ENCODE measurements at places on chromosomes 6 and 20.

DNA sequence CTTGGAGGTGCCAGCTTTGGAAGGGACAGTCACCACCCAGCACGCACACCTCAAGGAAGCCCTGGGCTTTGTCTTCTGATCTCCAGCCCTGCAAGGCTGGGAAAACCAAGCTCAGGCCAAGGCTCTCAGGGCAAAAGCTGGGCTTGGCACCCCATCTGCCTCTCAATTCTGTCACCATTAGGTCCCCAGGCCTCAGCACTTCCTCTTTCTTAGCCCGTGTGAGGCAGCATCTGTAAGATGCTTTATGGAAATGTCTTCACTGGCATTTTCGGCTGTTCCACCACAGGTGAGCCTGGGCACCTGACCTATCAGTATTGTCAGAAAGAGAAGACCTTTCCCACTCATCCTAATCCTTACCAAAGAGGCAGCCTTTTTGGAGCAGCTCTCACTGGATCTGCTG, 24.6 kb downstream of the GMEB2 start:
- no peak for DNase-seq

DNA sequence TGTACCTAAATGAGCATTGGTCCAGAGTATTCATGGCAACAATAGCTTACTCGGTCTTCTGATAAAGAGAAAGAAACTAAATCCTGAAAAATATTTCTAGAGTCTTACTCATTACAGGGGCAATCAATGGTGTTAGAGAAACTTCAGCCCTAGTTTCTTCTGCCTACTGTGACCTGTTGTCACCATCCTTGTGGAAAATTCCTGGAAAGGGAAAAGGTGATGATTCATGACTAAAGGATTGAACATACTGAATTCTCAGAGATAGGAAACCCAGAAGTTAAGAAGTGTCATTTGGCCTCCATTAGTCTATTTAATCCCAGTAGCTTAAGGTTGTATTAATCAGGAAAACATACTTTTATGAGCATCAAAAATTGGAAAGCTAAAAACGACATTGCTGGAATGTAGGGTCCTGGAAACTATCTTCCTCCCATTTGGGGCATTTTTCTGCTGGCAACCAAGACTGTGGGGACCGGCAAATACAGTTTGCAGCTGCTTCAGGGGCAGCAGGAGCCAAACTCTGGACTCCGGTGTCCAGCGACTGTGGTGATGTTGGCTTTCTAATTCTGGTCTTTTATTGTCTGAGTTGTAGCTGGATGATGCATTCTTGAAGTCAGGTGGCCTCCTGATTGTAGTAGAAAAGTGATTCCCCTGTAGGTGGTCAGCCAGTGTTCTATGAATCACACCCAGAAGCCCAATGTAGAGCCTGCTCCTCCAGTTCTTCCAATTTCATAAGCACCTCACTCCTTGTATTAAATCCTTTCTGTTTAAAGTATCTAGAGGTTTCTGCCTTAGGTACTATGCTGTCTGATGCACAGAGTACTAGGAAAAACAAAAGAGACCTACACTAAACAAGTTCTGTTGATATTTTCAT, 67.6 kb downstream of the LCA5 start:
- DNase-seq = no peak

DNA sequence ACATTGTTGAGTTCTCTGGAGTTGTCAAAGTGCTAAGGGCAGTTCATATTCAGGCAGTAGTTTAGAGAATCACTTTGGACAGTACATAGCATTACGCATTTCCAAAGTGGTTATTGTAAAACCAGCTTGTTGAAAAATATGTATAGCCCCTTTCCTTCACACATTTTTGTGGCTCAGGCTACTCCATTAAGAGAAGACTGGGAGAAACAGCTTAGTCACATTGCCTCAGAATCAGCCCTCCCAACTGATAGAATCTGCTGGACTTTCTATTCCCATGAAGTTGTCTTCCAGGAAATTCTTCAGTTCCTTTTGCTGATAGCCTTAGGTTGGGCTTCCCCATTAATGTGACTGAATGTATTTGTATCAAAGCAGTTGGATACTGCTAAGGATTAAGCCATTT, 39.5 kb upstream of the HDGFL1 start:
- DNase-seq = no peak

GRCh38 chr20:38728911-38729642, 4.8 kb downstream of the SLC32A1 start:
- DNase-seq = no peak

DNA sequence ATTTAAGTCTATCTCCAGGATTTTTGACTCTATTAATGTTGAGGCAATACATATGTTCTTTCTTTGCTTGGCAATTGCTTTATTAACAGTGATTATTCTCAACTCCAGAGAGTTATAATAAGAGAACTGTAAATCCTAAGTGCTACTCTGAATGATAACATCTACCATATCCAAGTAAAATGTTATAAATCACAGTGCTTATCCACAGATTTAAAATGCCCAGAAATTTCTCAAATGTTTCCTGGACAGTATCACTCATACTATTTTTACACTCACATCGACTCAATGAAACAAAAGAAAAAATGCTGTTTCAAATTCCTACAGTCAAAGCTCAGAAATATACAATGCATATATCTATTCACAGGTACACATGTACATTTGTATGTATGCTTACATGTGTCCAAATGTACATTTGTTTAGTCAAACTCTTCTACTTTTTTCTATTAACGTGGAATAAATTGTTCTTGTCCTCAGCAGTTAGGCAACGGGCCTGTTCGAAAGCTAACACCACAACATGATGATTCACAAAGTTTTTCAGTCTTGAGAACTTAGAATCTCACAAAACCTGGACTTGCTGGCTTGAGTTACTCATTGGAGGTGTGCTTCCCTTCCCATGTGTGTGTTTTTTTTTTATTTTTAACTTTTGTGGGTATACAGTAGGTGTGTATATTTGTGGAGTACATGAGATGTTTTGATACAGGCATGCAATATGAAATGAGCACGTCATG, 193.0 kb downstream of the GJA10 start:
- no peak for DNase-seq

DNA sequence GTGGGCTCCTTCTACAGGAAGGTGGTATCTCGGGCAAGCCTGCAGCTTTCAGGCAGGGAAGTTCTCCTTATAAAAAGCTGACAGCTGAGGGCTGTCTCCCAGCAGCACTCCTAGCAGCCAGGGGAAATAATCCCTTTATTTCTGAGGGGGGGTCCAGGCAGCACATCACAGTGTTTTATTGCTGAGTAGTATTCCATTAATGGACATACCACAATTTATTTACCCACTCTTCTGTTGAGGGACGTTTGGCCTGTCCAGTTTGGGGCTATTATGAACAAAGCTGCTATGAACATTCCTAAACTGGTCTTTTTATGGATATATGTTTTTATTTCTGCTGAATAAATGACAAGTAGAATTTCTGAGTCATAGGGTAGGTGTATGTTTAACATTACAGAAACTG, 20.0 kb upstream of the PHACTR2 start:
- no peak for DNase-seq

- DNase-seq = no peak
These were observed 32.8 kb upstream of the CEP85L start for GRCh38 chr6:118683881-118684872.

DNA sequence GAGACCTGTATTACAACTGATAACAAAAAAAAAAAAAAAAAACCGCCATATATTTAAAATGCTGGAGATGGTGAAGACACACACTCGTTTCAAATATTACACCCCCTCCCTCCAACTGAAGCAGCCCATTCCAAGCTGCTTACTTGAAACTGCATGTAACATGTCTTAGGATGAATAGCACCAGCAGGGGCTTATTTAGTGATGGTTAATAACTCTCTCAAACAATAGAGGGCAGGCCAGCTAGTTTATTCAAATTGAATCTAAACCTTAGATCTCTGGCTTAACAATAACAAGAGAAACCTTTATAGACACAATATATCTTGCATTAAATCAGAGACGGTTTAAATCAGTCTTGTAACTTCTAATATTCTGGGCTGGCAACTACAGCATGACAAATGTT, 9.3 kb upstream of the JPH2 start:
- DNase-seq = no peak

DNA sequence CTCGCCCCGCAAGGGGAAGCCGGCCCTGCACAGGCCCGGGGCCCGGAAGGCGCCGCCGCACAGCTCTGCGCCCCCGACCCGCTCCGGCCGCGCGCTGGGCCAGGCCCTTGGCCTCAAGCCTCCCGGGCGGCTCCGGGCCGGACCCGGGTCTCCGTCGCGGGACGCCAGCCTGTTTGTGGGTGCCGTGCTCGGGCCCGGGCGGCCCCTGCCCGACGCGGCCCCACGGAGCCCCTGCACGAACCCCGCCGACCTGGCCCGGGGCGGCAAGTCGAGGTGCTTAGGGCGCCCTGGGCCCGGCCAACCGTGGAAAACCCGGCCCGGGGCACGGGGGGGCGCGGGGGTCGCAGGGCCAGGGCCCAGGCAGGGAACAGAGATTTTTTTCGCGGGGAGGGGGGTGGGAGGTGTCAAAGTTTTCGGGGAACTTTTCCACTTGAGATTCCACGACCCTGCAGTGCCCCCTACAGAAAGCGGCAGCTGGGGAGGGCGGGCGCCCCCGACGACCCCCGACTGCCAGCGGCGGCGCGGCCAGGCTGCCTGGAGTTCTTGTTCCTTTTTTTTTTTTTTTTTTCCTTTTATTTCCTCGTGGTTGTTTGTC, 805 bp upstream of the STX16 start:
- DNase-seq = no peak

DNA sequence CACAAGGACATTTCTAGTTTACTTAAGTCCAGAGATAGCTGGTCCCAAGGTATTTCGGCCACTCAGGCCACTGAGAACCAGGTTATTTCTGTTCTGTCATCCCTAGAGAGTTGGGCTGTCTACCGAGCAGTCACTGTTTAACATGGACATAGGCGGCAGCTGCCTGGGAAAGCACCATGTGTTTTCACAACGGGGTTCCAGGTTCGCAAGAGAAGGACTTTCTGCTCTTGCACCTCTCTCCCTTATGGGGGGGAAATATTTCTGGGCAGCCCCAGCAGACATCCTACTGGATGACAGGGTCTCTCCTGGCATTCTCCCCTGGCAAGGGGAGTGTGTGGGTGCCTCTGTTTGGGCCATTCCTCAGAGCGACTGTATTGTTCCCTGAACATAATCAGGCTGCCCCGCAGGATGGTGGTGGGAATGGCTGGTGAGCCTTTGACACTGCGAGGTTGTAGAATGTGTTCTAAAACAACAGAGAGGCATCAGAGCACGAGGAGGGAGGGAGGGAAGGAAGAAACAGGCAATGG, 64.4 kb upstream of the DUSP22 start:
- no peak for DNase-seq

GRCh38 chr6:116511424-116512110, at the start of gene CALHM5:
Gene CALHM5, plus strand, starts transcription at chr6:116511639. Its CDS starts 58 bp downstream, at chr6:116511697.
- no peak for DNase-seq

GRCh38 chr6:52499026-52499425, 77.8 kb downstream of the TRAM2 start:
- no peak for DNase-seq

GRCh38 chr6:46002264-46002663, 13.4 kb downstream of the CLIC5 start:
- no peak for DNase-seq

GRCh38 chr20:34311118-34312023, 8.2 kb upstream of the AHCY start:
- no peak for DNase-seq

GRCh38 chr20:3312940-3313682, 74.1 kb upstream of the SLC4A11 start:
- DNase-seq = no peak

GRCh38 chr6:63372951-63373533, 53.3 kb upstream of the LGSN start:
- no peak for DNase-seq

DNA sequence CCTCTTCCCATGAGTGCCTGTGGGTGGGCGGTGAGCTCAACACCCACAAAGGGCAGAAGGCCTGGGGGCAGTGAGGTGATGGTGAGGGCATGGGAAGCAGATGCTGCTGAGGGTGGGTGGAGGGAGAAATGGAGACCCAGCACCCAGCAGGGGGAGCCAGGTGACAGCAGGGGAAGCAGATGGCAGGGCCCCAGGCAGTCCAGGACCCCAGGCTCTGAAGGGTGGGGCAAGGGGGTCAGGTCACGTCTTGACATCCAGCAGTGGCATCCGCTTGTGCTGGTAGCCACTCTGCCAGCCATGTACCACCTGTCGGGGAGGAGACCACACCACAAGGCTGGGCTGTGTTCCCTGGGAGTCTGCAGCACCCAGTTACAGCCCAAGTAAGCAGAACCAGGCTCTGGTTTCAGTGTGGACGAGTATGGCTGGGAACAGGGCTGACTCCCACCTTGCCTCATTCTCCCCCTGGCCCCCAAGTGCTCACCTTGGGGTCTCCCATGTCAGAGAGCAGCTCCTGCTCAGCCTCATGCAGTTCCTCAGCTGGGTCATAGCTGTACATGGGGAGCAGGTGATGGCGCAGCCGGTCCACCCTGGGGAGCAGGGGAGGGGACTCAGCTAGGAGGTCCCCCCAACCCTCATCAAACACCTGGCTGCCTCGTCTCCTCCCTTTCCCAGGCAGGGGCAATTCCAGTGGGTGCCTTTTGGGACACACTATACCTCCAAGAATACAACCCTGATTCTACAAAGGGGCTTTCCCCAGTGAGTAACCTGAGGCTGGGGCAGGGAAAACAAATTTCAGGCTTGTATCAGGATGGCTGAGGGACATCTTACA, 2.0 kb downstream of the SMIM29 start:
- DNase-seq = no peak

DNA sequence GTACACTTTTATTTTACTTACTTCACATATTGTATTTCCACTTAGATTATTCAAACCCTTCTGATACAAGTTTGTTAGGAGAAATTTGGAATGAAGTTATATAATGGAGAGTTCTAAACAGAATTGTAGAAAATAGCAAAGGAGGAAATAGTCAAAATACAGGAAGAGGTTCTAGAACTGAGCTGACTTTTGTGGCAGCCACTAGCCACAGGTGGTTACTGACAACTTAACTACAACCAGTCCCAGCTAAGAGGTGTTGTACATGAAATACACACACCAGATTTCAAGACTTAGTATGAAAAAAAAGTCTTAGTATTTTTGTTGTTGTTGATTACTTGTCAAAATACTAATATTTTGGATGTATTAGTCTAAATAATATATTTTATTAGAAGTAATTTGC, 727.4 kb upstream of the CITED2 start:
- DNase-seq = no peak

DNA sequence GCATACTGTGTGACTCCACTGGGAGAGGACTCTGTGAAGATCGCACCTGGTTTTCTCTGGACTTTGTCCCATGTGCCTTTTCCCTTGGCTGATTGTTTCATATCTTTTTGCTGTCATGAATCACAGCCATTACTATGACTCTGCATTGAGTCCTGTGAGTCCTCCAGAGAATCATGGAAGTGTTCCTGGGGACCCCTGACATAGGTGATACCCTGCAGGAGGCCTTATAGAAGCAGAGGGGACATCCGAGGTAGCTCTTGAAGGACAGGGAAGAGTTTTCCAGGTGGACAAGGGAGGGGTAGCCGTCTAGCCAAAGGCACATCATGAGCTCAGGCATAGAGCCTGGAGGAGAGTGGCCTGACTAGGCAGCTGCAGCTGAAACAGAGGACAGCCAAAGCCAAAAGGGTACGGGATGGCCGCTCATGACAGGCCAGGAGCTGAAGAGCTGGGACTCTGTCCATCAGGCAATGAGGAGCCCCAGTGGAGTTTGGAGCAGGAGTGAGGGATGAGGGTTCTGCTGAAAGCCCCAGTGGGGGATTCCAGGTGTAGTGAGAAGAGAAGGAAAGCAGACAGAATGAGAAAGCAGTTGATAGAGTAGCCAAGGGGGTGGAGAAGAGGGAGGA, 86.6 kb upstream of the TOX2 start:
- no peak for DNase-seq

GRCh38 chr20:25987073-25987927, 290.6 kb upstream of the ZNF337 start:
- DNase-seq = no peak
